ENCODE measurements at places on chromosomes 16 and 17.

DNA sequence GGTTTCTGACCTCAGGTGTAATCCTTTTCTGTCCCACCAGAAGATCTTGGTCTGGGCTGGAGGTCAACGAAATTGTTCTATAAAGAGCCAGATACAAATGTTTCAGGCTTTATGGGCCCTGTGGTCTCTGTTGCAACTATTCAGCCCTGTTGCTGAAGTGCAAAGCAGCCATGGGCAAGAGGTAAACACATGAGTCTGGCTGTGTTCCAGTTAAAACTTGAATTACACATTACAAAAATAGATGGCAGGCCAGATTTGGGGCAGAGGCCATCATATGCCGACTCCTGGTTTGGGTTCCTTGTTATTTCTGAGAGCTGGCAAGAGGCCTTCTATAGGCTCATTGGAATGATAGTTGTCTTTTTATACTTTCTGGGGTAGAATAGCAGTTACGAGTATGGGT, 114.4 kb downstream of the SDR42E1 start:
- no peak for DNase-seq

DNA sequence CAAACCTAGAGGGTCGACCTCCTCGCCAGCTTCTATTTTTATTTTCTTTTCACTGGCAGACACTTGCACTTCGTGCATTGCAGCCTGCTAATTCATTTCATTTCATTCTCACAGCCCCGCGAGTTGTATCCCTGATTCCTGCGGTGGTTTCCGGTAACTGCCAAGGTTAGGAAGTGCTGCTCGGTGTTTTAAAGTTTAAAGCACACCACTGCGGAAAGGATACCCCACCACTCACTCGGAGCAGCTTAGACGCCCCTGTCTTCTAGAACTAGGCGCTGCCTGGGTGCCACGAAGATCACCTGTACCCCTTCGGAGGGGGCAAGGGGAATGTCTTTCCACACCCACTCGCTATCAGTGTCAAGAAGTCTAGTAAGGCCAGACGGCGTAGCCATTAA, 509 bp downstream of the CNEP1R1 start:
- DNase-seq: peak; percentile 10

DNA sequence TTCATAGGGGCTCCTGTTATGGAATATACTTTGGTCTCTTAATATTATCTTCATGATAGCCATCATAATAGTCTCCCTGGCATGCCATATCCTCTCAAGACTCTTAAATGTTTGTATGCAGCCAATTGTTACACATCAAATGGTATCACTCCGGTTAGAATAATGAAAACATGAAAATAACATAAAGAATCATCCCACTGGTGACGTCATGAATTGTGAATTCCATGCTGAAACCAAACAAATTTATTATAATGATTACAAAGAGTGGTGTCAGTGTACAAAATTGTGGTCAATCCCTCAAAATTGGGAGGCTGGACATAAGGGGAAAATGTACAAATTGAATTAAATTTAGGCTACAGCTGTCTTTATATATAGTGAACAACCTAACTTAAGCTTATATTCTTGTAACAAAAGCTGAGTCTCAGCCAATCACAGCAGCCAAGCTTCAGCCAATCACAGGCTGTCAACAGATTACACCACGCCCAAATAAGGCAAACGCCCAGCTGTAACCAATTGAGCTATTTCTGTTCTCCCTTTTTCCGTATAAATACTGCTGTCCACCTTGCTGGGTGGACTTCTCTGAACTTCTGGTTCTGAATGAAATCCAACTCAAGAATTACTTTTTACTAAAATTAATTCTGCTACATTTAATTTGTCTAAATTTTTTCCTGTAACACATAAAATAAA, 156.1 kb downstream of the CHD9NB start:
- no peak for DNase-seq

GRCh38 chr16:21646721-21647561, 5.5 kb downstream of the IGSF6 start:
- peak; percentile 42 for DNase-seq

GRCh38 chr16:74309789-74310781, 13.5 kb downstream of the PSMD7 start:
- no peak for DNase-seq

All from activated T-cell treated with anti-CD3 and anti-CD28 coated beads for 1 hour (primary cell).